ENCODE measurements at places on chromosomes 1 and 21.
A peak's percentile ranks its signal among the peaks of the same experiment; 100 is the strongest.

DNA sequence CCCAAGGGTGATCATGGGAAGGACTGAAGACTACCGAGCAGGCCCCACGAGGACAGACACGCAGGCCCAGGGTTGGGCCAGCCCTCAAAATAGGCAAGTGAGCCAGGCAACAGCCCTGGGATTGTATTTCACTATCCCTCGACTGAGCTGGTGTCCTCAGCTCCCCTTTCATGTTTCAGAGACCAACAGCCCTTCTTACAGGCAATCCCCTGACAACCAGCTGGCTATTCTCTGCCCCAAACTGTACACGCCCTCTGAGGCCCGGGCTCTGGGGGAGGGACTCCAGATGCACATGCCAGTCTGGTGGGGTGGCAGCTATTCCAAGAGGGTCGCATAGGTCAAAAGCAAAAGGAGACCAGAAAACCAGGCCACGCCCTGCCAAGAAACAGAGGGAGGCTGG lies 243.0 kb downstream of the TOMM20 start:
- DNase-seq: no peak

GRCh38 chr1:225871359-225872074 lies 10.7 kb downstream of the TMEM63A start:
- DNase-seq: no peak

DNA sequence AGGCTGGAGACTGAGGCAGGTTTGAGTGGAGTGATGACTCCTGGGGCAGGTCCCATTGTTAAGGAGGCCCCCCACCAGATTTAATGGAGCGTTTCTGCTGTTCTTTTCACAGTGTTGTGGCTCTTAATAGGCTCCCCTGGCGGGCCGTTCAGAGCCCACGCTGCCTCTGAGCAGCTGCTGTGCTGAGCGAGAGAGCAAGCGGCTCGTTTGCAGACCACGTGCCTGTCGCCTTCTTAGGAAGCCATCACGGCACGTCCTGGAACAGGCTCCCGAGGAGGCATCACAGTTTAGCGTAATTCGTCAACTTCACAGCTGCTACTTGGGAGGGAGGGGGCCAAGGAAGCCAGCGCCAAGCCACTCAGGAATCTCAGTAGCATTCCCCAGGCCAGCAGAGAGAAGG lies 70.5 kb upstream of the CTTNBP2NL start:
- DNase-seq: no peak

- no peak for DNase-seq
Observed at GRCh38 chr1:215181518-215181917, 99.0 kb downstream of the KCNK2 start.

- DNase-seq: no peak
Observed at GRCh38 chr1:52672946-52673345, 25.2 kb downstream of the COA7 start.

DNA sequence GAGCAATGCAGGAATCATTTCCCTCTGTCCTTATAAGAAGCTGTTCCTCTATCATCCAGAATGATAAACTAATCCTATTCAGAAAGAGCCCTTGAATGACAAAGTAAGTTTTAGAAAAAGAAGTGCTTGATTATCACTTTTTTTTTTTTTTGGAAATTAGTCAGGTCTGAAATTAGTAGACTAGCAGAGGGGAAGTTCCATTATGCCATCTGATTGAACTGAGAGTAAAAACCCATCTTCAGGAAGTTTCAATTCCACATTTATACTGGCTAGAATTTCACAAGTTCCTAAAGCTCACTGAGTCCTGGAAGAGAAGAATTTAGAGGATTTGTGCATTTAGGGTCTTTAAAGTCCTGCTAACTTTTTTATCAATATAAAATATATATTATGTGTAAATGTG lies 128.8 kb upstream of the COA6 start:
- no peak for DNase-seq

DNA sequence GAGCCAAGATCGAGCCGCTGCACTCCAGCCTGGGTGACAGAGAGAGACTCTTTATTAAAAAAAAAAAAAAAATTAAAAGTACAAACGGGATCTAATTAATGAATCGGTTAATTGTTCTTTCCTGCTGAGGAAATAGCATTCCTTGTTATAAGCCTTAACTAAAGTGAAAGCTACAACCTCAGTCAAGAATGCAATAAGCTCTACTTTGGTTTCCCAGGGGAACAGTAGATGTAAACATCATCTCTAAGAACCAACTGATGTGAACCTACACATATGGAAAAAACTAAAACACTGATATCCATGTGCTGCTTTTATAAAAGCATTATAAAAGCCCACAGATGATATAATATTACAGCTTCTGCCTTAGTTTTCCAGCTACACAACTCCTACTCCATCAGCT lies 41.9 kb downstream of the LPGAT1 start:
- DNase-seq: no peak

- no peak for DNase-seq
Observed at GRCh38 chr21:26505211-26505610, 67.9 kb downstream of the CYYR1 start.

- DNase-seq: no peak
Observed at GRCh38 chr1:77579547-77579946, 102.9 kb downstream of the ZZZ3 start.

GRCh38 chr1:175186433-175187160 lies 6.0 kb downstream of the KIAA0040 start:
- DNase-seq: no peak

- DNase-seq: peak; percentile 68
Observed at GRCh38 chr1:227788271-227789083, 27.0 kb upstream of the PRSS38 start.

GRCh38 chr1:30714025-30714424 lies 9.4 kb downstream of the MATN1 start:
- no peak for DNase-seq

GRCh38 chr21:22115746-22116145 lies 1117.5 kb downstream of the NCAM2 start:
- DNase-seq: no peak

DNA sequence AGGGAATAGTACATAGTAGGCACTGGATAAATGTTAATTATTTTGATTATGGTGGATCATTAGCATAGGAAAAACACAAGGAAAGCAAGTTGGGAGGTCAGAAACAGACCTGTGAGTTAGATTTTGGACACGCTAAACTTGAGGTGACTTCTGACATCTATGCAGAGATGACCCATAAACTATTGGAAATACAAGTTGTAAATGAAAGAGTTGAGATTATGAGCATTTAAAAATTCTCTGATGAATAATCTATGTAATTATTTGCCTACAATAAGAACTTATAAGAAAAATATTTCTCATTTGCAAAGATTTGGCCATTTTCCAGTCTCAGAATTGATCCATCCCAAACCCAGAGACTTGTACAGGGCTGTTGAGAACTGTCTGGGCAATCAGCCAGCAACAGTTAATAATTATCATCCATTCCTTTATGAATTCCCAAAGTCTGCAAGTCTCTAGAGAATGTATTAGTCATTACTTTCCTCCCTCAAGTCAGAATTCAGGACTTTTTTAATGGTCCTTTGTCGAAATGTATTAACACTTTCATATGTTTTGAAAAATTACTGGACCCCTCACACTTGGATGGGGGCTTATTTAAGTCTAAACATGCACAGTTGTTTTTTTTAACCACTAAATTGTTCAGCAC lies 19.4 kb upstream of the SLAMF6 start:
- DNase-seq: no peak

DNA sequence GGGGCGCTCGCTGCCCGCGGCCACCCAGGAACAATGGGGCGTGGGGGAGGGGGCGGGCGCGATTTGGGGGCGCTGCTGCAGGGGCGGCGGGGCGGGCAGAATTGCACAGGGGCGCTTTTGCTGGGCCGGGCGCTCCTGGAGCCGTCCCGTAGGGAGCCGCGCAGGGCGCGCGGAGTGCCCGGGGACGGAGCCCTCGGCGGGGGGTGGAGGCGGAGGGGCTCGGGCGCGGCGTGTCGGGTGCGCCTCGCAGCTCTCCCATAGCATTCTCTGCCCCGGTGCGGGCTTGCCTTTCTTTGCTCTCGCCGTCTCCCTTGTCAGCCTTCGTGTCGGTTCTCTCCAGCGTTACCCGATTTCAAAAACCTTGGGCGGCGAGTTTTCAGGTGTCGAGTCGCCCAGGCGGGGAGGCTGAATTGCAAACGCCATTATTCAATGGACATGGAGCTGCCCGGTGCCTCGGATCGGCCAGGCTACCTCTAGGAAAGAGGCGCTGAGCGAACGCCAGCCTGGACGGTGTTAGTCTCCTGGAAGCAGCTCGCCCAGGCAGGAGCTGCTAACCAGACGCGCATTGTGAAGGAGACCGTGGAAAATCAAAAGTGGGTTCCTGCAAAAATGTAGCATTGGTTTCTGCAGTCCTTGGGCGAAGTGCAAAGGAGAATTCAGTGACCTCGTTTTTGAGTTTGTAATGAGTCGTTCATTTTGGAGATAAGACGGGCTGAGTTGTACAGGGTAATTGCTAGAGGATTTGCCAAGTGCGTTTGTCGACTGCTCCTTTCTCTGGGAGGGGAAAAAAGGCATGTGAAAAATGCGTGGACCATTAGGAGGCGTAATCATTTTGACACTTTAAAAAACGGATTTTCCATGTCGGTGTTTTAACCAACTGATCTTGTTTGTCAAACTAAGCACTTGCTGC lies 626 bp downstream of the CXADR start:
- peak; percentile 27 for DNase-seq

DNA sequence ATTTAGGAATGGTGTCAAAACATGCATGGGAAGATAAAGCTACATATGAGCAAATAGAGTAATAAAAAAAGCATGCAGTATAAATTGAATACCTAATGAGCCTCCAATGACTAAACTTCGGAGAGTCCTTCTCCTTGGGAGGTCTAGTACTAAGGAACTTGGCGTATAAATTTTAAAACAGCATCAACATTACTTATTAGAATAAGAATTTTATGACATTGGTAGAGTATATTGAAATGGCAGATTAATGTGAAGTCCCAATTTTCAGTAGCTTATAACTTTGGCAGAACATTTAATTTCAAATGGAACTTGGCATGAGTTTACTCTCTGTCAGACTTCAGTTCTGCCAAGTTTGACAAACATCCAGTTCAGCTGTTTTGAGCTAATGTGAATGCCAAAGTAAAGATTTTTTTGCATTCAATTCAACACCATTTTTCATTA lies 104.7 kb upstream of the RGS18 start:
- no peak for DNase-seq

GRCh38 chr1:201507360-201507675 lies 395 bp upstream of the CSRP1 start:
- no peak for DNase-seq

GRCh38 chr1:227521782-227522181 lies 41.6 kb upstream of the ZNF678 start:
- DNase-seq: no peak

GRCh38 chr21:35026617-35027562 lies 22.2 kb downstream of the RUNX1 start:
- peak; percentile 77 for DNase-seq

- DNase-seq: peak; percentile 59
Observed at GRCh38 chr1:160206036-160206389, 829 bp downstream of the PEA15 start.

- no peak for DNase-seq
Observed at GRCh38 chr21:41290106-41290799, 26.3 kb upstream of the FAM3B start.

GRCh38 chr1:80427881-80428280 lies 1372.9 kb upstream of the ADGRL2 start:
- DNase-seq: no peak

DNA sequence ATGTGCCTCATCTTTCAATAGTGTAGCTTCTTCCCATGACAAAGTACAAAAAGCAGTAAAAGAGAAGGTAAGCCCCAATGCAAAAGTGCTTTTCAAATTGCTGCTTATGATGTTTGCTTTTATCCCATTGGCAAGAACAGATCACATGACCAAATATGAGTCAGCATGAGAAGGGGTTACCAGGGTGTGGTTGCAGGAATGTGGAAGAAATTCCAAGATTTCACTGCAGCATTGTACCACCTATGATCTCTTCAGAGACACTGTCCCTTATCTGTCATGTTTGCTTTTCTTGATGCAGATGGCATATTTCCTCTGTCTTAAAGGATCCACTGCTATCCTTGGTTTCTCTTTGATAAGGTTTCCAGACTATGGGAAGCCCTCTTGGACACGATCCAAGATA lies 1006.9 kb upstream of the PRMT6 start:
- no peak for DNase-seq

- no peak for DNase-seq
Observed at GRCh38 chr1:113917400-113918082, 11.6 kb upstream of the HIPK1 start.

Data from stimulated activated CD4-positive, alpha-beta T cell treated with anti-CD3 and anti-CD28 coated beads, Interleukin-4, amount 100 ng/mL, for 1 hour (primary cell).